ENCODE measurements at places on chromosomes 6 and 20.

- peak; percentile 47 for DNase-seq
Measured at GRCh38 chr6:118580585-118581419, 32.7 kb downstream of the PLN start.

DNA sequence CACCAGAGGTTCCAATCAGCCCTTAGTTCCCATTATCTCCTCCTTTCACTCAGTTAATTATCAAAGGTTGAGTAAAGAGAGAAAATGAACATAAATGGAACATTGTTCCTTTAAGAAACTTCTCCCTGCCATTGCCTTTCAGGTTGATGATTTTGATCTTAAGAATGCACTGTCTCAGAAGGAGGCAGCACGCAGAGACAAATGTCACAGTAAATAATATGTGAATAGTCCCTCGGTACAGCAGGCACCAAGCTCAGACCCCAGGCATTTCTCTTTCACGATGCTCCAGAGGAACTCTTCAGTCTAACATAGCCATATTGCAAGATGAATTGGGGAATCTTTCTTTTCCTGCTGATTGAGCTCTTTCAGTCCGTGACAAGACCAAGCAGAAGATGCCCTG lies 435.3 kb upstream of the SPTLC3 start:
- no peak for DNase-seq

GRCh38 chr6:68226460-68226859 lies 408.6 kb upstream of the ADGRB3 start:
- no peak for DNase-seq

DNA sequence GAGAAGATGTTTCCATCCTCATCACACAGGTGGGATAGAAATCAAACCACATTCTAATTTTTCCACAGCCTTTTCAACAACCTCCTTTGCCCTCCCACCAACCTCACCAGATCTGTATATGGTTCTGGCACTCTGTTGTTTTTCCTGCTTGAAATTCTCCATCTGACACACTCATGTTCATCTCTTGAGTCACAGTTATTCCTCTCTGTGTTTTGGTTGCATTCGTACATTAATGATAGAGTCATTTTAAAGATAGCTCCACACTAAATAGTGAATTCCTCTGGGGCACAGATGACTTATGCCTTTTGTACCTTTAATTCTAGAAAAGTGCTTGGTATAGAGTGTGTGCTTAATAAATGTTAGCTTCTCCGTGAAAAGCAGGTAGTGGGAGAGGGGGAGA lies 1.4 kb upstream of the GCLC start:
- DNase-seq, result no peak

DNA sequence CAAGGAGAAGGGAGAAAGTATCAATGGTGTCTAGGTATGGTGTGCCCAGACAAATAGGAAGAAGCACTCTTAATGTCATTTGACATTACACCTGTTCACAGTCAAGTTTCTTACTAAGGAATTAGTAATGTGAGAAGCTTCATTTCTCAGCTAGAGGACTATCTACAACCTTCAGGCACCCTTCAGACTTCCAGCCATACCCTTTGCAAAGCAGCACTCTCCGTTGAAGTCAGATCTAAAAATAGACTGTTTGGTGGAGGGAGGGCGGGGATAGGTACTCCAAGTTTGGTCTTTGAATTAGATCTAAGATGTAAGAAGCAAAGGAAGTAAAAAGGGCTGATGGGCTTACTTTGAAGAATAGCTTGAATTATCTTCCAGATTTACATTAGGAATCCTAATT lies 311.1 kb downstream of the SLC35F1 start:
- no peak for DNase-seq

DNA sequence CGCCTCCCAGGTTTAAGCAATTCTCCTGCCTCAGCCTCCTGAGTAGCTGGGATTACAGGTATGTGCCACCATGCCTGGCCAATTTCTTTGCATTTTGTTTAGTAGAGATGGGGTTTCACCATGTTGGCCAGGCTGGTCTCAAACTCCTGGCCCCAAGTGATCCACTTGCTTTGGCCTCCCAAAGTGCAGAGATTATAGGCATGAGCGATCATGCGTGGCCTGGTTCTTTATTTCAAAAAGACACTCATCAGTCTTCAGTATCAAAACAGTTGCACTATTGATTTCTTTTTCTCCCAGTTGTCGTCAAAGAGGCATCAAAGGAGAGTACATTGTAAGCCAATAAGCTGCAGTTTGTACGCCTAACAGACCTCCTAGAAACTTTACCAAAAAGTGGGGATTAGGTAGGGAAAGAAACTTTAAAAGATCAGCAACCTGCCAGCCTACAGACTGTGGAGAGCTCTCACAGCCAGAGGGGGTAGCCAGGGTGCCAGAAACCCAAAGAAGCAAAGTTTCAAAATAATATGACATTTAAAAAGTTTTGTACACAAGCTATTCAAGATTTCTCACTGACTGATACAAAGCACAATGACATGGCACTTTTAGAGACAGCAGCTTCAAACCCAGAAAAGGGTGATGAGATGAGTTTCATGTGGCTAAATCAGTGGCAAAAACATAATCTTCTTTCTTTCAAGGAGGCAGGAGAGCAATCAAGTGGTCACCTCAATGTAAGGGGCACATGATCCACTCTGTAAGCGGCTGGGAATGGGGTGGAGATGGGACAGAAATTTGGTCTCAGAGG lies 83.0 kb upstream of the RALY start:
- no peak for DNase-seq

DNA sequence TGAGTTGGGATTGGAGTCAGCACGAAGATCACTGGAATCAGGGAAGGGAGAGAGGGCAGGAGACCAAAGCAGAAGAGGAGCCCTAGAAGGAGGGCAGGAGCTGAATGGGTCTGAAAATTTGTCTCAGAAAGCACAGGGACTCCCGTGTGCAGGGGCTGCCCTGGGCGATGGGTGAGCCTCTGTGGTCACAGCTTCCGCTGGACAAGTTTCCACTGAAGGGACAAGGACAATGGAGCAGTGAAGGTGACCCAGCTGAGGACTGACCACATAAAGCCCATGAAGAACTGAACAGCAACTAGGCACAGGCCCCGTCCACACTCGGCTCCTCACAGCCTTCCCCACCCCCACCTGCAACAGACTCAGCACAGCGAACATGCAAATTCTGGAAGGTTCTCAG lies 3.5 kb downstream of the HLA-C start:
- no peak for DNase-seq

DNA sequence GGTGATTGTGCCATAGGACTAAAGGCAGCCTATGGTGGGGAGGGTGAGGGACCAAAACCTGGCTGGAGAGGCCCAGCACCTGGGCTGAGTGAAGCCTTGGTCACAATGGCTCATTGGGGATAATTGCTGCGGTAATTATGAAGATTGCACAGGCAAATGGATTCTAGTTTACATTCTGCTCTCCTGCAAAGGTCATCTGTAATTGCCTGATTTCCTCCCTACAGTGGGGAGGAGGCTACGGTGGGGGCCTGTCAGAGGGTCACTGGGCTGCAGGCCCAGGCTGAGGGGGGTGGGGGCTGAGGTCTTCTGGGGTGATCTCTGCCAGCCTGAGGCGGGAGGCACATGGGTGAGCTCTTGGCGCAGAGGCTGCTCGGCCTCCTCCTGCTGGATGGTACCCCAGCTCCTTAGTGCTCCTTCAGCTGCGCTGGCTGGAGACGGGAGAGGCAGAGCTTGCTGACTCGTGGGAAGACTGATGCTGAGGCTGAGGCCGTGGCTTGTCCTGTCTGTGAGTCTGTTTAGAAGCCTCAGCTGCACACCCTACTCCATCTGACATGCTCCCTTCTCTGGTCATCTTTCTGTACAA lies 30.3 kb downstream of the PACSIN1 start:
- DNase-seq, result no peak

DNA sequence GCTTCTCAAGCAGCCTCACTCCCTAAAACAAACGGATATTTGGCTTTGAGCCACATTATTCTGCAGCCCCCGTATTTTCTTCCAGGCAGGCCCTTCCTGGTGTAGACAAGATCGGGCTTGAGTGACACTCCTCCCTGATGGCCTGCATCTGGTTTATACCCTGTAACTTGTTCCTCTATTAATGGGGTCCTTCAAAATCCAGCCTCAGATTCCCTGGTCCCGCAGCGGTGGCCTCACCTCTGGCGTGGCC lies 375 bp upstream of the TMEM14C start:
- no peak for DNase-seq

DNA sequence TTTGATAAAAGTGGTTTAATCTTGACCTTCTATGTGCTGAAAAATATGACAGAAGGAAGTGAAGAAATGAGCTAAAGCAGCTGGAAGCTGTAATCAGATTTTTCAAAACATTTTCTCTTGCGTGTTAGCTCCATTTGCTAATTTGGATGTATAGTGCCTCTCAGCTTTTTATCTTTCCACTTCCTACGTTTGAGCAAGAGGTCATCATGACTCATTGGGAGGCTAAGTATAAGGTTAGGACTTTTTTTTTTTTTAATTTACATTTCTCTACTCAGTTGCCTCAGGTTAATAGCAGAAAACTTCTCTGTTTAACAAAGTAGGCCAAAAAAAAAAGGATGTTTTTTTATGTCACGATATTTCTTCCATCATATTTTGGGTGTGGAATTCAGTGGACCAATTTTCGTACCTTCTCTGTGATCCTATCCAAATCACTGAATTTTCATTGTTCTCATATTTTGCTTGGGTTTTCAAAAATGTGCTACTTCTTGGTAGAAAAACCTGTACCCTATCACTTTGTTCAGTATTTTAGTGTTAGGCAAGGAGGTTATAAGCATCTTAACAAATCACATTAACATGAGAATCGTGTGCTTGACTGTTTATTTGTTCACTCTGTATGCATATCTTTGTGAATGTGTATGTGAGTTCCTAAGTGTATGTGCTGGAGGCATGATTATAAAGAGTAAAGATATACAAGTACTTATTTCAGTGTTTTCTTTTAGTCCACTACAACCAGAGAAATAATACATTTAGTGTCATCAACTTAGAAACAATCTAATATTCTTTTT lies 1028.3 kb upstream of the EYS start:
- DNase-seq, result peak; percentile 31

- DNase-seq, result no peak
Measured at GRCh38 chr20:1368448-1369199, 24.2 kb downstream of the FKBP1A start.

DNA sequence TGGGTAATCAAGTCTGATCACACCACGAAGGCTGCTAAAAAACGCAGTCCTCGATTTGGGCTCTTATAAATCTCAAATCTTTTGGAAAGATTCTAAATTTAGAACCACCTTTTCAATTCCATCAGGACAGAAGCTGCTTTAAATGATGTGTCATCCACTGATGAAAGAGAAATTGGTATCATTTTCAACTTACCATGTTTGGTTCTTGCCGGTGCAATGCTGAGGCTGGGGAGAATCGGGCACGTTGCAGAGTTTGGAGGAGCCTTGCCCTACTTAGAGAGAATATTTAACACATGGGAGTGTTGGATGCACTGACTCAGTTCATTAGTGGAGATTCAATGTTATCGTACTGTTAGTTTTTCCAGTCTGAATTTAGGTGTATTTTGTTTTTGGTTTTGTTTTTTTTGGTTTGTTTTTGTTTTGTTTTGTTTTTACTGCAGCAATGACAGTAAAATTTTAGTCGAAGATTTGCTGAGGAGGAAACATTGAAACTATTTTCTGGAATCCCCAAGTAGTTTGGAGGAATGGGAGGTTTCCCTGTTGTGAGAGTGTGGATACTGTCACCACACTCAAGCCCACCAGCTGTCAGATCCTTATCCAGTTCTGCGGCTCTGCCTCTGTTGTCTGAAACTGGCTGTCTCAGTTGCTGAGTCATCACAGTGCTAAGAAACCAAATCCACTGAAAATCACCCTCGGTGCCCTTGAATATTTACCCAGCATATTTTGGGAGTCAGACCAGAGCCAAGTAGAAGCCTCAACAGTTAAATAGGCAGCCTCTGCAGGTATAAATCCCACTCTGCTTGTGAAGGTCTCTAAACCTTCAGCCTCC lies 497.0 kb downstream of the BTBD3 start:
- peak; percentile 5 for DNase-seq

DNA sequence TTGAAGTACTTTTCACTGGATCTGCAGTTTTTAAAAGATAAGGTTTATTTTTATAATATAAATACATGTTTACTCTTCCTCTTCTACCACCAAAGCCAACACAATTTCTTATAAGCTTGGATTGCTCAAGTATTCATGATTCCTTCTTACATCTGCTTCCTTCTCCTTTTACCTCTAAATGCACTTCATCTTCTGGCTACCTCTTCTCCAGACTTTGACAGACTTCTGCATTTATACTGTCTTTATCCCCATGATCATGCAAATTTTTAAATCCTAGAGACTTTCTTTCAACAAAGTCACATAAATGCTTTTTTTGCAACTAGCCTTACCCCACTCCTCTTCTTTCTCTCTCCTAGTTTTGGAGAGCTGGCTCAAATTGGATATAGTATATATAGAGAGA lies 142.9 kb downstream of the TFAP2B start:
- no peak for DNase-seq

DNA sequence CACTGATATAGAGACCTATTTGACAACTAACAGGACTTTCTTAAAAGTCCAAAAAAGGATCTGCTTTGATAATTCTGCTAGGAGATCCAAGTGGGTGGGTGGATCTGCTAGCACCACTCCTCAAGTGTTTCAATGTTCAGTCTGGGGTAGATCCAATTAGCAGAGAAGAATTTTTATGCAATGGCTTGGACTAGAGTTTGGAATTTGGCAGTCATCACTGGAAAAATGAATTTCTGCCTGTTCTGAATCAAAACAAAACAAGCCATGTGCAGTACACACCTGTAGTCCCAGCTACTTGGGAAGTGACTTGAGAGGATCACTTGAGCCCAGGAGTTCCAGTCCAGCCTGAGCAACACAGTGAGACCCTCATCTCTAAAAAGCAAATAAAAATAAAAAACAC lies 12.6 kb upstream of the GNMT start:
- no peak for DNase-seq

GRCh38 chr6:6758915-6759654 lies 170.6 kb downstream of the LY86 start:
- peak; percentile 21 for DNase-seq
